Left renal pelvis (tissue), 4 donors: ENCODE measurements at places on chromosomes 7 and 10.

DNA sequence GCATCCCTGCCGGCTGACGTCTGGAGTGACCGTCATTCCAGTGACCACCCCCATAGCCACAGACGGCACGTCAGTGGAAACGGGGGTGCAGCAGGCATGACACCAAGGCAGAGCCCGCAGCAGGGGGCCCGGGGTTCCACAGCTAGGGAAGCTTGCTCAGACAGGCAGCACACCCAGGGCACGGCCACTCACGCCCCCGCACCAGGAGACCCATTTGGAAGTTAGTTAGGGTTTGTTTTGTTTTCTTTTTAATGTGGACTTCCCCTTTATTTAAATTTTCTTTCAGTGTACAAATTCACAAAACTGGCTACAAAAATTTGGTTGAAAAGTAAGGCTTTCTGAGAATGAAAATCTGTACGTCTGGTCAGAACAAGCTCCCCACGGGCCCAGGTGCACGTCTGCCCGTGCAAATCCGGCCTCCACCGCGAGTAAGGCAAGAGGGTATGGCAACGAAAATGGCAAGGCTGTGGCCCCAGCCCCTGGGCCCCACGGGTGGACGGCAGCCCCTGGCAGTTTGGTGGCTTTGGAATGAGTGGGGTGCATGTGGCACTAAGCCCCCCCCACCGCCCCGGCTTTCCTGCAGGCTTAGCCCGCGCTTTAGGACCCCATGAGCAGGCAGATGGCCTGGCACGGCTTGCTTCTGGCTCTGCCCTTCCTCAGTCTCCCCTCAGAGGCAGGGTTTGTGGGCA is 124.2 kb downstream of the FAM53B start:
- DNase-seq: no peak

DNA sequence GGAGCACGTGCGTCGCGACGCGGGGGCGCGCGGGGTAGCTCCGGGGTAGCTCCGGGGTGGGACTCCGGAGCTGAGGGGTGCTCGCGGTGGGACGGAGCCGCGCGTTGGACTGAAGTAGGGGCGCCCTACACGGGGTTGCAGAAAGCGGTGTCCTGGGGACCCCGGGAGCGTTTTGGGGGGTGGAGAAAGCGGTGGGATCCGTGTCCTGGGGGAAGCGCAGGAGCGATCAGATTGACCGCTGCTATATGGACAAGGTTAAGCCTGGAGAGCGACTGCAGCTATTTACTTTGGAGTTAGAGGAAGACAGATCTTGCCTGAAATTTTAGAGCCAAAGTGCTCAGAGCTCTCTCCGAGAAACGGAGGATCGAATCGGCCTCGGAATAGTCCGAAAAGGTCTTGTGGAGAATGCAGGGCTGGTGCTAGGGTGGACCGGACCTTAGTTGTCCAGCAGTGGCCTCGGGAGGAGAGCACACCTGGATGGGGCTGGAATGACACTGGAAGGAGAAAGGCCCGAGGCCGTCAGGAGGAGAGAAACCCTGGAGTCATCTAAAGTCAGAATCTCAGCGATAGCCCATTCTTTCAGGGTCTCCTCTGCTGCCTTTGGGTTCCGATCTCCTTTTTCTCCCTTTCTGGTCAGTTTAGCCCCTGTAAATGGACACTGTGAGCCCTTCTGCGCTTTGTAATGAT is 564 bp downstream of the PDSS1 start:
- no peak for DNase-seq

GRCh38 chr10:96368971-96369370 is 10.2 kb upstream of the OPALIN start:
- DNase-seq: no peak

- no peak for DNase-seq
Observed at GRCh38 chr10:106941297-106942034, 223.0 kb downstream of the SORCS1 start.

DNA sequence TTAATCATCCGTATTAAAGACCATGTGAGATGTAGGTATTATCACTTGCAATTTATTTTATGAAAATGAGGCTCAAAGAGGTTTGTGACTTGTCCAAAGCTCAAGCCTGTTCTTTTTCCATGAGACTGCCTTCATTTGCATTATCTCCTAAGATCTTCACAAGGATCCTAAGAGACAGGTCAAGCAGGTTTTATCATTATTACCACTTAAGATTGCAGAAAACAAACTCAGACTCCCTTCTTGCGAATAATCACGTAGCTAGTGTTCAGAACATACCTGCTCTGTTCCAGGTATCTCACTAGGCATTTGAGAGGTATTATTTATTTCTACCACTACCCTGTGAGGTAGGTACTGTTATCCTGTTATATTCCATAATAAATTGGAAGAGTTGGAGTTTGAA is 64.8 kb downstream of the ZNRF2 start:
- DNase-seq: no peak

DNA sequence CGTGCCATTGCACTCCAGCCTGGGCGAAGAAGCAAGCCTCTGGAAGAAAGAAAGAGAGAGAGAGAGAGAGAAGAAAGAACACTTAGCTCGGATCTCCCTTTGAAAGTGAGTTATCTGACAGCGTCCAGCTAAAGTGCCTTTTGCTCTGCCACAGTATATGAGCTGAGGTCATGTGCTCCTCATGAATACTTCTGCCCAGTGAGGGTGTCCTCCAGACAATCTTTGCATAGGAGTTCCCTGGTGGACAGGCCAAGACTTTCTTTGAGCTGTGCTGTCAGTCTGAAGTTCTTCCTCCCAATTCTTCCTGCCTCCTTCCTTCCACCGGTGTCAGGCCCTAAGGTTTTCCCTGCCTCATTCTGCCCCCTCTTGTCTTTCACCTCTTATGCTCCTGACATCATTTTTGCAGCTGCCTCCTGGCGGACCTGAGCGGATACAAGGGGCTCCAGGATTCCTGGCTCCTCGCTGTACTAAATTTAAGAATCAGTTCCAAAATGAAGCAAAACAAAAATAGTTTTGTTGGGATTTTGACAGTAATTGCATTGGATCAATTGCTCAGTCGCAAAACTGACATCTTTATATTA is 31.9 kb downstream of the XRCC2 start:
- DNase-seq: no peak

- no peak for DNase-seq
Observed at GRCh38 chr7:801940-802381, 30.3 kb upstream of the SUN1 start.

- no peak for DNase-seq
Observed at GRCh38 chr7:41415471-41416207, 287.3 kb downstream of the INHBA start.

- DNase-seq: no peak
Observed at GRCh38 chr10:62480196-62480595, 106.0 kb downstream of the ZNF365 start.

DNA sequence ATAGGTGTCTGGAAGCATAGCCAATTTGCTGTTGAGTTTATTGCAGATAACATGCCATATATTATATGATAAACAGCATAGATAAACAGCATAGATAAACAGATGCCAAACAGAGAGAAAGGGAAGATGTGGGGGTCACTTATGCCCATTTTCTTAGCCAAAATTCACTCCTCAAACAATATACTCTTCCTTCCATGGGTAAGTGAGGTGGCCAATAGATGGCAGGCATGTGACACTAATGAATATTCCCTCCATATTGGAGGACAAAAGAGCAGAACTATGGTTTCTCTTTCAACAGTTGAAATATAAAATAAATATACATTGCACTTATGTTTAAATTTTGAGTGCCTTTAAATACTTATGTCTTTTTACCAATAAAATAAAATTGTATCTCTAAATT is 1212.8 kb downstream of the REEP3 start:
- no peak for DNase-seq

GRCh38 chr7:50268223-50268622 is 36.3 kb upstream of the IKZF1 start:
- DNase-seq: no peak

DNA sequence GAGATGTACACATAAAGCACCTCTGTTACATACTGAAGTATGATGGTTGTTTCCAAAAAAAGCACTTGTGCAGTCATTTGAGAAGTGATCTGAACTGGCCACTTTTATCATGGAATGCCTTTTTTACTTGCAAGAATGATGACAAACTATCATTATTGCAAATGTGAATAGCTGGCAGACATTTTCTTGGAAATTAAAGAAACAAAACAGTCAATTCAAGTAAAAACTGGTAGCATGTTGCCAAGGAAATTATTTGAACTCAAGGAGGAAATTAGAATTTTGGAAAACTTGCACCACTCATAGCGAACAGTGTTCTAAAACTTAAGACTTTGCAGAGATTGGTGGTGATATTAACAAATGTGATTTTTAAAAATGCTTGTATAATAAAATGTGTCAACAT is 6.6 kb downstream of the RHEB start:
- DNase-seq: no peak

DNA sequence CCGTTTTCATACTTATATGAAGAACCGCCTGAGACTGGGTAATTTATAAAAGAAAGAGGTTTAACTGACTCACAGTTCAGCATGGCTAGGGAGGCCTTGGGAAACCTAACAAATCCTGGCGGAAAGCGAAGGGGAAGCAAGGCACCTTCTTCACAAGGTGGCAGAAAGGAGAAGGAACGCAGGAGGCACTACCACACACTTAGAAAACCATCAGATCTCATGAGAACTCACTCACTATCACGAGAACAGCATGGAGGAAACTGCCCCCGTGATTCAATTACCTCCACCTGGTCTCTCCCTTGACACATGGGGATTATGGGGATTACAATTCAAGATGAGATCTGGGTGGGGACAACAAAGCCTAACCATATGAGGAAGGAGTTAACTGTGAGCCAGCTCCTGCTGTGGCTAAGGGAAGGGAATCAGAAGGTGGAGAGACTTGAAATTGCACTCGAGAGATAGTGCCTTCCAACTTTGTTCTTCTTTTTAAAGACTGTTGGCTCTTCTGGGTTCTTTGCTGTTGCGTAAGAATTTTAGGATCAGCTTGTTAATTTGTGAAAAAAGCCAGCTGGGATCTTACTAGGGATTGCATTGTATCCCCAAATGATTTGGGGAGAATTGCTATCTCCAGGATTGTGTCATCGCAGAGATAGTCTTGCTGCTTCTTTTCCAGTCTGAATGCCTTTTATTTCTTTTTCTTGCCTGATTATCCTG is 21.0 kb downstream of the OPTN start:
- no peak for DNase-seq

DNA sequence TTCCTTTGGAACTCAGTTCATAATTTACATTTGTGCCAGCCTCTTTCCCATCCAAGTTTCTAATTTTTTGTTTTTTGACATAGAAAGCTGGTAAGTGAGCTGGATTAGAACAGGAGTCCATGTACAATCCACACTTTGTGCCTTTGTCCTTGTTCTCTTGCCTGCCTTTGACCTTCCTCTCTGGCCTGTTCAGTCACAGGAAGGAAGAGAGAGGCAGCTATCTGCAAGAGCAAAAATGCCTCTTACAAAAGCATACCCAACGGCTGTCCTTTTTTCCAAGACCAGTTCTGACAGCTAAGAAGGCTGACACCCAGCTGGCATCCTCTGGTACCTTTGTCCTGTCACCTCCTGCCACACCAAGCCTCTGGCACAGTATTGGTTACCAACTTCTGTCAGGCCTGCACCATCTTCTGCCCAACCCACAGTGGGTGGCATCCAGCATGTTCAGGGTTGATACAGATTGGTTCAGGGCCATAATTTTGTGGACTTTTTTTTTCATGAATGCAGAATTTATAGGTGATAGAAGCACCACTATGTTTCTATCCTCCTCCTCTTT is 133.7 kb upstream of the KLF14 start:
- no peak for DNase-seq

DNA sequence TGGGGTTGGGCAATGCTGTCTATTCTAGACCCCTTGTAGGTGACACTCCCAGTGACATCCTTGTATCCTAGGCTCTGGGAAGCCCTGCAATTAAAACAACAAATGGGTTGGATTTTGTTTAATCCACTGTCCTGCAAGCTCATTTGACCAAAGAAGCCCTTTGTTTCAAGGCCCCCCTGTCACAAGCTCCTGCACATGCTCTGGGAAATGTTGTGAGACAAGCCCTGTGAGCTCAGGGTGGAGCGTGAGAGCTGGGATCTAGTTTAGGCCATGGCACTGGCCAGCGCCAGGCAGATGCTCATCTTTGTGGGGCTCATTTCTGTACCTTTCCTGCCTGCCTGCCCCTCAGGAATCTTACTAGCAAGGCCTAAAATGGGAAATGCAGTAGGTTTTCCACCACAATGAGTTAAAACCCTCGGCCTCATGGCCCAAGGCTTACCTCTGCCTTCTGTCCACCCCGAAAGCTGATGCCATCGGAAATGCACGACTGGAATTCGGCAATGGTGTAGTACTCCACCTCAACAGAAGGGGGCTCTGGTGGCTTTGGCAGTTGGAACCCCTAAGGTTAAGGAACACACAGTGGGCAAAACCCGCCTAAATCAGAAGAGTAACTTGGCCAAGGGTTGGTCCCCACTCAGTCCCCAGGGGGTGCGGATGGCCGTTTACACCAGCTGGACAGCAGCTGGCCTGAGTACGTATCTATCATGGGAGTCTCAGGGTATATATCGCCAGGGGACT is 112.0 kb downstream of the NEURL1 start:
- no peak for DNase-seq

DNA sequence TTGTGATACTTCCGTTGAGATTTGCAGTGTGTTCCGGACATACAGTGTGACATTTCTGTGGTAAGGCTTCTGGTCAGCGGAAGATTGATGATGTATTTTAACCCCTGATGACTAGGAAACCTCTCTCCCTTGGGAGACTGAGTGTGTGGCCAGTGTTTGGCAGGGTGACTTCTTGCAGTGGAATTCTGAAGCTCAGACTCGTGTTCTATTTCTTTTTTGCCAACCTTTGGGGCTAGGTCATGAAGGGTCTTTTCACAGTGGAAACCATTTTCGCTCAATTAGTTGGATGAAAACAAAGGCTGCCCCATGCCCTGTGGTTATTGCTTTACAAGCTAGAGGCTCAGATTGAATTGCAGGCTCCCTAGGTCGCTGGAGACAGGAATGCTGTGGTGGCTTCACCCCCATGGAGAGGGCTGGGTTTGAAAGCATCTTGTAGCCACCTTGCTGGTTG is 288.9 kb downstream of the BBS9 start:
- no peak for DNase-seq

DNA sequence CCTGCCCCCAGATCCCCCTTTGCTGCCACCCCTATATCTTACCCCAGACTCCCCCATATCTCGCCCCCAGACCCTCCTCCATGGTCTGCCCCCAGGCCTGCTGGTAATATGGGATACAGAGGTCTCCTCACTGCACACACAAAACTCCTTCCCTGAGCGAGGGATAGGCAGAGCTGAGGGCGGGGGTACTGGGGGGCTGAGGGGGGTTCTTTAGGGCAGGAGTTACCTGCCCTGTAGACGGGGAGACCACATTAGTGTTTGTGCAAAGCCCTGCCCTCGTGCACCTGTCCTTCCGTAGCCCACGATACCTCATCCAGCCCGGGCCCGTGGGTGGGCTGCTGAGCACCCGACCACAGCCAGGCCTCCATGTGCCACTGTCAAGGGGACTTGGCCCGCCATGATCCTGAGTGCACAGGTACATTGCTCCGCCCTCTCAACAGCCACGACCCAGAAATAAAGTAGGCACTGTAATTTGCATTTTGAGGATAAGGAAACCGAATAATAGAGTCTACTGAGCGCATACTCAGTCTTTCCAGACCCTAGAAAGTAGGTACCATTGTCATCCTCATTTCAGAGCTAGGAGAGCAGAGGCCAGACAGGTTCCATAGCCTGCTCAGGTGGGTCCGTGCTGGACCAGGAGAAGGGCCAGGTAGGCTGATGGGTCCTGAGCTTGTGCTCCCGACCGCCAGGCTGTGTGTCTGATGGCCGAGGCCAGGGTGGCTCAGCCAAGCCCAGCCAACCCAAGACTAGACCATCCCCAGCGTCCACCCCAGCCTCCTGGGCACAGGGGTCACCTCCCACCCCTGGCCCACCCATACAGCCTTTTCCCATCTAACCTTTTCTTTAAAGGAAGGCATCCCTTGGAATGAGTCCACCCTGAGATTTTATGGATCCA is 115.2 kb downstream of the LHPP start:
- no peak for DNase-seq

GRCh38 chr7:83355143-83355542 is 192.5 kb upstream of the PCLO start:
- DNase-seq: no peak
